ENCODE measurements at places on chromosomes 2 and 18.

GRCh38 chr18:6666012-6666685 is 63.4 kb upstream of the ARHGAP28 start:
- no peak for DNase-seq

DNA sequence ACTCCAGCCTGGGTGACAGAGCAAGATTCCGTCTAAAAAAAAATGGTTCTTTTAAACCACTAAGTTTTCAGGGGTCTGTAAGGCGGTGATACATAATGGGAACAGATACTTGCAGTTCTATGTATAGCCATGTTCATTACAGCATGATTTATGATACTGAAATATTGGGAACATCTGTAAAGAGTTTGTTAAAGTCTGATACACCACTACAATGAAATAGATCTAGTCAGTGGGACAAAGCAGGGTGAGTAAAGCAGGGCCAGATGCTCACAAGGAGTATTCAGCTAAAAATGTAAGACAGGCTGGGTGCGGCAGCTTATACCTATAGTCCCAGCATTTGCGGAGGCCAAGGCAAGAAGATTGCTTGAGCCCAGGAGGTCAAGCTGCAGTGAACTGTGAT is 6.2 kb upstream of the ING5 start:
- DNase-seq: no peak

- peak; percentile 84 for DNase-seq
Observed at GRCh38 chr2:48471048-48471474, 58.9 kb upstream of the STON1 start.

DNA sequence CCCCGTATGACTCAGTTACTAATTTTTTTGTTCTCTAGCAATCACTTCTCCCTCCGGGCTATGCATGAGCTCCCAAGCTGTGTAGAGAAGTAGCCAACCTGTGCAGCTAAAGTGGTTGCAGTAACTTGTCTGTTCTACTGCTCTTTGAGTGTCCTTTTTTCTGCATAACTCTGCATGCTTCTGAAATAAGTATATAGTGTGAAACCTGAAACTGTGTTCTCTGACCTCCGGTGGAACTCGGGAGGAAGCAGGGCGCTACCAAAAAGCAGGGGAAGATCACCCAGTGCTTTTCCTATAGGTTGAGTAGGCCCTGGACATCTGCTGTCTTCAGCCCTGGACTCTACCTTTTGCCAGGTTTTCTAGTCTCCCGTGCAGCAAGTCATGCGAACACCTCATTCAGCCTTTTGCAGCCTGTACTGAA is 47.8 kb downstream of the PHLPP1 start:
- no peak for DNase-seq

DNA sequence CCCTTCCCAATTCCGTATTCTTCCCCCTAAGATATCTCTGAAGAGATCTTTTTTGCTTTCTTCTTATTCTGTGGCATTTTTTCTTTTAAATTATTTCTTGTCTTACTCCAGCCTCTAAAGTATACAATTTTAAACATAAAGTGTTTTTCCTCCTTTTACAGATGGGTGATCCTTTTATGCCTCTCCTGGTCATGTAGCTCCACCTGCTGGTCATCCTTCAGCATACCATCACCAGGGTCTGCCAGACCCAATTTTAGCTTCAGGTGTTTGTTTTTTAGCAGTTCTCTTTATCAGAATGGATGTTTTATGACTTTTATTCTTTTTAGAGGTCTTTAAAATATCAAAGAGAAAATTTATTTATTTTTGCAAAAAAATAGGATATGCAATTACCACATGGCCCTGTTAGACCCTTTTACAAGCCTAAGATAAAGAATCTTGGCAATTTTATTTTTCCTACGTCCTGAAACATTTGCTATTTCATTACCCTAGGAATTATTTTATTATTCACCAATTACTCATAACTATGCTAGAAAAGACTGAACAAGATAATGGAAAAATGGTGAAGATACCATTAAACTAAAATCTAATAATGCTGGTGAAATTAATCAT is 55.5 kb downstream of the PIGN start:
- peak; percentile 52 for DNase-seq

DNA sequence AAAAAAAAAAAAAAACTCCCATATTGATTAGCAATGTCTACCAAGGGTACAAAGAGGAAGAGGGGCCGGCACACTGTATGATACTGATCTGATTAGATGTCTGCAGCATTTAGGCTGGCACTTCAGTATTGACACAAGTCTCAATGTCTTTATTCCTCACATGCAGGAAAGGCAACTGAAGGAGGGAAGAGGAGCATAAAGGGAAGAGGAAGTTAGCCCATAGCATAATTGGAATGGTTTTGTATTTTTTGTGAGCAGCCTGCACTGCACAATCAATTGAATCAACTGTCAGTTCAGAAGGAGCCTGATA is 79.0 kb downstream of the DNER start:
- no peak for DNase-seq

Data from renal pelvis (tissue), 12 donors.